ENCODE measurements at places on chromosomes 2 and 18. TPM values are rescaled to one million over a fixed set of nuclear protein-coding genes. Genes with fewer than 3 reads are reported as not detected.

The ITGB6 gene
- total RNA-seq, result not detected

The CD8A gene
- total RNA-seq, result not detected

The SPP2 gene
- total RNA-seq, result not detected

The CERKL gene
- total RNA-seq, result not detected

The CYBRD1 gene
- total RNA-seq, result 24.5 TPM

The ARMC9 gene
- total RNA-seq, result 4.8 TPM

The FSIP2 gene
- total RNA-seq, result under 0.01 TPM

The ABCB11 gene
- total RNA-seq, result not detected

The DPP10 gene
- under 0.01 TPM for total RNA-seq

The ACYP2 gene
- total RNA-seq, result 12.0 TPM

The UGT1A3 gene
- not detected for total RNA-seq

The PRLH gene
- not detected for total RNA-seq

The PCARE gene
- total RNA-seq, result not detected

The C2orf66 gene
- total RNA-seq, result 0.09 TPM

The PELI1 gene
- total RNA-seq, result 68.8 TPM

The TM4SF20 gene
- not detected for total RNA-seq

The NBAS gene
- 80.8 TPM for total RNA-seq

The ABCG8 gene
- total RNA-seq, result not detected

The TPO gene
- not detected for total RNA-seq

The CRYGC gene
- not detected for total RNA-seq

The ING5 gene
- 19.2 TPM for total RNA-seq

The ALPI gene
- not detected for total RNA-seq

The TFCP2L1 gene
- total RNA-seq, result not detected

The BMP10 gene
- not detected for total RNA-seq

The FEV gene
- not detected for total RNA-seq

The MC2R gene
- not detected for total RNA-seq

The SIGLEC15 gene
- total RNA-seq, result not detected

The NOSTRIN gene
- 0.22 TPM for total RNA-seq

The ADCYAP1 gene
- total RNA-seq, result not detected

The COQ10B gene
- total RNA-seq, result 25.2 TPM

The ITPRID2 gene
- 172 TPM for total RNA-seq

The WDR12 gene
- 11.3 TPM for total RNA-seq

The SPR gene
- total RNA-seq, result 46.7 TPM

The DLX1 gene
- total RNA-seq, result not detected

The VWA3B gene
- not detected for total RNA-seq

The CPLX4 gene
- not detected for total RNA-seq

The DSG4 gene
- not detected for total RNA-seq

The NPHP1 gene
- total RNA-seq, result 1.4 TPM

The ANO7 gene
- 1.2 TPM for total RNA-seq

The ABI2 gene
- 22.6 TPM for total RNA-seq

The NT5C1B gene
- not detected for total RNA-seq

The EIPR1 gene
- total RNA-seq, result 22.5 TPM

The DLGAP1 gene
- total RNA-seq, result 0.09 TPM

The TSPYL6 gene
- not detected for total RNA-seq

The NCKAP5 gene
- total RNA-seq, result 0.09 TPM

The MAPK4 gene
- total RNA-seq, result not detected

The CROCC2 gene
- not detected for total RNA-seq

The GAD1 gene
- 0.52 TPM for total RNA-seq

The LRRTM4 gene
- total RNA-seq, result not detected

The IL1RN gene
- total RNA-seq, result not detected

The SLC9A4 gene
- total RNA-seq, result not detected

The MC4R gene
- total RNA-seq, result not detected

The GNLY gene
- total RNA-seq, result not detected

The OTOS gene
- not detected for total RNA-seq

The ERBB4 gene
- total RNA-seq, result under 0.01 TPM

The CHRNG gene
- total RNA-seq, result not detected

The CNDP1 gene
- total RNA-seq, result not detected

The SATB2 gene
- total RNA-seq, result 1.4 TPM

The LRP1B gene
- under 0.01 TPM for total RNA-seq
